ENCODE measurements at places on chromosomes 12 and 14. TPM values are rescaled to one million over a fixed set of nuclear protein-coding genes. Genes with fewer than 3 reads are reported as not detected.

- no peaks in the 10 kb centered on the region for H3K4me1 ChIP-seq
- no peak overlapping the region for H3K4me3 ChIP-seq
- no peak overlapping the region for H3K27ac ChIP-seq
- no peaks in the 10 kb centered on the region for H3K27me3 ChIP-seq
- no peaks in the 10 kb centered on the region for H3K36me3 ChIP-seq
- DNase-seq = no peak
Measured at GRCh38 chr14:29165431-29165830, 398.8 kb downstream of the FOXG1 start.

GRCh38 chr14:91019673-91020072, 40.8 kb downstream of the RPS6KA5 start:
- no peaks in the 10 kb centered on the region for H3K36me3 ChIP-seq
- no peaks in the 10 kb centered on the region for H3K27me3 ChIP-seq
- no peaks in the 10 kb centered on the region for H3K4me1 ChIP-seq
- H3K27ac ChIP-seq = no peak overlapping the region
- DNase-seq = no peak
- H3K4me3 ChIP-seq = no peak overlapping the region

GRCh38 chr14:99515301-99516155, 34.3 kb downstream of the CCNK start:
- H3K36me3 ChIP-seq = no peaks in the 10 kb centered on the region
- DNase-seq = peak; percentile 3
- no peak overlapping the region for H3K27ac ChIP-seq
- H3K4me1 ChIP-seq = peaks cover 6% of the 10 kb centered on the region
- no peak overlapping the region for H3K4me3 ChIP-seq

- H3K27me3 ChIP-seq = no peaks in the 10 kb centered on the region
- H3K4me1 ChIP-seq = peaks cover 28% of the 10 kb centered on the region
- H3K36me3 ChIP-seq = no peaks in the 10 kb centered on the region
- H3K27ac ChIP-seq = peak overlapping the region; percentile 69
- no peak overlapping the region for H3K4me3 ChIP-seq
- no peak for DNase-seq
Measured at GRCh38 chr12:85516667-85517325, 236.8 kb downstream of the ALX1 start.

- no peaks in the 10 kb centered on the region for H3K27me3 ChIP-seq
- H3K36me3 ChIP-seq = peaks cover 4% of the 10 kb centered on the region
- H3K4me1 ChIP-seq = no peaks in the 10 kb centered on the region
- H3K27ac ChIP-seq = no peak overlapping the region
Measured at GRCh38 chr14:97196336-97196735, 399.2 kb downstream of the VRK1 start.

- DNase-seq = no peak
- no peak overlapping the region for H3K27ac ChIP-seq
- H3K36me3 ChIP-seq = no peaks in the 10 kb centered on the region
- no peaks in the 10 kb centered on the region for H3K27me3 ChIP-seq
- H3K4me3 ChIP-seq = no peak overlapping the region
Measured at GRCh38 chr14:58736606-58737005, 98.8 kb downstream of the DACT1 start.

DNA sequence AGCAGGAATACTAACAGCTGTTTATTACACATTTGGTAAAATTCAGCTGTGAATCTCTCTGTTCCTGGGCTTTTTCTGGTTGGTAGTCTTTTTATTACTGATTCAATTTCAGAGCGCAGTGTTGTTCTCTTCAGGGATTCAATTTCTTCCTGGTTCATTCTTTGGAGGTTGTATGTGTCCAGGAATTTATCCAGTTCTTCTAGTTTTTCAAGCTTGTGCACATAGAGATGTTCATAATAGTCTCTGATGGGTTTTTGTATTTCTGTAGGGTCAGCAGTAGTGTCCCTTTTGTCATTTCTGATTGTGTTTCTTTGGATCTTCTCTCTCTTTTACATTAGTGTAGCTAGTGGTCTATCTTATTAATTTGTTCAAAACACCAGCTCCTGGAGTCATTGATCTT, 9.1 kb upstream of the OR6C76 start:
- DNase-seq = no peak
- no peak overlapping the region for H3K27ac ChIP-seq
- H3K36me3 ChIP-seq = no peaks in the 10 kb centered on the region
- peaks cover 20% of the 10 kb centered on the region for H3K4me1 ChIP-seq

GRCh38 chr12:131795064-131795463, 33.1 kb upstream of the MMP17 start:
- H3K4me3 ChIP-seq = no peak overlapping the region
- H3K27me3 ChIP-seq = no peaks in the 10 kb centered on the region
- peaks cover 38% of the 10 kb centered on the region for H3K4me1 ChIP-seq
- no peak for DNase-seq

GRCh38 chr14:49164074-49164473, 422.1 kb downstream of the RPS29 start:
- no peak for DNase-seq
- H3K27ac ChIP-seq = no peak overlapping the region
- H3K4me3 ChIP-seq = no peak overlapping the region
- H3K4me1 ChIP-seq = no peaks in the 10 kb centered on the region

DNA sequence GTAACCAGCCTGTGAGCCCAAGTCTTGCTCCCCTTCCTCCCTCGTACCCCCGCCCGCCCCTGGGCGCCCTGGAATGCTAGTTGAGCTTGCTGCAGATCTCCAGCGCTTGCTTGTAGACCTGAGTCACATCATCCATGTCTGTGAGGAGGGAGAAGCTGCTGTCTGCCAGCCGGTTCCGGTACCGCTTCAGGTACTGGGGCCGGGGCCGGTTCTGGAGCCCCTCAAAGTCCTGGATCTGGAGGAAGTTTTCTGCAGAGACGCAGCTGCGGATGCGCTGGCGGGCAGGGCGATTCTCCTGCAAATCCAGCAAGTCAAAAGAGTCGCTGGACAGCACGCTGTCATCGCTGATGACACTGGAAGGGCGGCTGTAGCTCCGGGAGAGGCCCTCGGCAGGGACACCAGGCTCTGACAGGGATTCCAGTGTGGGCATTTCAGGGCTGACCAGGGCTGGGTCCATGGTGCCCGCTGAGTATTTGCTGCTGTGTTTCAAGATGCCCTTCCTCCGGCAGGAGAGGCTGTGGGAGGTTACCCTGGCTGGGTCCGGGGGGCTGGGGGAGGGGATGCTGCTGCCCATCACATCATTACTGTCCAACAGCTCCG, 71.9 kb downstream of the NUAK1 start:
- no peaks in the 10 kb centered on the region for H3K27me3 ChIP-seq
- no peak for DNase-seq
- H3K27ac ChIP-seq = no peak overlapping the region
- peaks cover 28% of the 10 kb centered on the region for H3K4me1 ChIP-seq

GRCh38 chr14:93311082-93311481, 21.8 kb downstream of the BTBD7 start:
- H3K27me3 ChIP-seq = no peaks in the 10 kb centered on the region
- no peak for DNase-seq
- H3K4me1 ChIP-seq = peaks cover 18% of the 10 kb centered on the region

DNA sequence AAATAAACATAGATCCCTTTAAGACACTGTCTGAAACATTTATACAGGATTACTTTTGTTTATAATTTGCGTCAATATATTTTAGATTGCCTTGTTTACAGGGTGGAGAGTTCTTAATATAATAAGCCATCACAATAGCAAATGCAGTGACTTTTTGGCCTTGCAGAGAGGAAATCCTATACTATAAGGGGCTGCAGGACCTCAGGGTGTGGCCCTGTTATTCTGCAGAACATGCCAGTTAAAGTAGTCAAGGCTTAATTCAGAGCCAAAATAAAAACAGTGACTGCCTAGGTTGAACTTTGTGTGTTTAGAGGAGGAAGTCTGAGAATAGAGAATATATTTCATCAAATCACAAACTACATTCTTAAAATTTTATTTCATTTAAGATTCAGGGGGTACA, 381.6 kb downstream of the DUSP6 start:
- no peak for DNase-seq
- H3K27ac ChIP-seq = no peak overlapping the region
- H3K27me3 ChIP-seq = no peaks in the 10 kb centered on the region
- no peak overlapping the region for H3K4me3 ChIP-seq
- H3K4me1 ChIP-seq = no peaks in the 10 kb centered on the region

- no peak for DNase-seq
- peaks cover under 1% of the 10 kb centered on the region for H3K36me3 ChIP-seq
- peaks cover 9% of the 10 kb centered on the region for H3K27me3 ChIP-seq
- peak overlapping the region; percentile 75 for H3K4me3 ChIP-seq
- H3K27ac ChIP-seq = peak overlapping the region; percentile 86
- peaks cover 11% of the 10 kb centered on the region for H3K4me1 ChIP-seq
Measured at GRCh38 chr14:94129758-94130414, 482 bp upstream of the IFI27L2 start.

DNA sequence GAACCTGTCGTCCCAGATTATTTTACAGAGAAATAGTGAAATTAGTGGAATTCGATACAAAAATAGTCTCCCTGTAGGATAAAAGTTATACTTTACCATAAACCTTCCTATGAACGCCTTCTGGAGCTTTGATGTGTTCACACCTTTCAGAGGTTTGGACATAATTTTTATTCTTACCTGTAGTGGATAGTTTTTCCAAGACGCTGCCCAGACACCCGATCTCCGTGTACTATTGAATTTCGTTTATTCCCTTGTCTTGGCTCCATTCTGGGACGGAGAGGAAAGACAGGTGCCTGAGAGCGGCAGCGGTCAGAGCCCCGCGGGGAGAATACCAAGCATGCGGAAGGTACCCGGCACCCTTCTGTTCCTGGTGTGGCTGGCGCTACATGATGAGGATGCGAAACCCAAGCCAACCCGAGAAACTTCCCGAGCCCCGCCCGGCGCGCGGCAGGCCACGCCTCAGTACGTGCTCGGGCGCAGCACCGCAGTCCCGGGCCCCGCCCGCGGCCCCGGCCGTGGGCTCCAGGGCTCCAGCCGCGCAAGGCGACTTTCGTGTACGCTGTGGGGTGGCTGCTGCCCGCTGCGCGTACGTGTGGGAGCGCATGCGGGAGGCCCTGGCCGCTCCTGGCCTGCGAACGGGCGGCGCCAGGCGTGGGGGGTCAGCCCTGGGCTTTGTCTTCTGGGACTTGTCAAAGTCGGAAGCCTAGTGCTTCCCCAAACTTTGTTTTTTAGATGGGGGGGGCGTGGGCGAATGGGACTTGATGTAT, 11.3 kb upstream of the SNAPC1 start:
- H3K4me3 ChIP-seq = peak overlapping the region; percentile 85
- H3K36me3 ChIP-seq = peaks cover 21% of the 10 kb centered on the region
- no peaks in the 10 kb centered on the region for H3K27me3 ChIP-seq
- H3K4me1 ChIP-seq = peaks cover 62% of the 10 kb centered on the region
- peak overlapping the region; percentile 95 for H3K27ac ChIP-seq

DNA sequence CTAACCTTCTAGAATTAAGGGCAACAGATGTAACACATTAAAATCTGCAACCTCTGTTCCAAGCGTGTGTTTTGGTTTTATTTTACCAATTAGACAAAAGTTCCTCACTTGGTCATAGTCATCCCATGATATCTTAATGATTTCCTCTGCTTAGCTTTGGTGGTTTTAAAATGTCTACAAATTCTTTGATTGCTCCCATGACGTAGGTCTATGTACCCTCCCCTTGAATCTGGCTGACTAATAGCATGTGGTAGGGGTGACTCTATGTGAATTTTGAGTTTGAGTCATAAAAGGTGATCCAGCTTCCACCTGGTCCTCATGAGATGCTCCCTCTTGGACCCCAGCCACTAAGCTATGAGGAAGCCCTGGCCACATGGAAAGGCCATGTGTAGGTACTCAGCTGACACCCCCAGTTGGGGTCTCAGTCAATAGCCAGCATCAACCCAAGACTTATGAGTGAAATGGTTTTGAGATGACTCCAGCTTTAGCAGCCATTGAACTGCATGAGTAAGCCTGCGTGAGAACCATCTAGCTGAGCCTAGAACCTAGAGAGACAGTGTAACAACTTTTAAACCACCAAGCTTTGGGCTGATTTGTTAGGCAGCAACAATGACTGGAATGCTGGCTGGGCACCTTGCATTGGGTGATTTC, 247.1 kb downstream of the MSRB3 start:
- H3K27me3 ChIP-seq = no peaks in the 10 kb centered on the region
- no peak for DNase-seq
- H3K27ac ChIP-seq = no peak overlapping the region
- peaks cover 6% of the 10 kb centered on the region for H3K4me1 ChIP-seq

- peak overlapping the region; percentile 22 for H3K27ac ChIP-seq
- peaks cover 22% of the 10 kb centered on the region for H3K4me1 ChIP-seq
- no peak for DNase-seq
Measured at GRCh38 chr12:2825132-2825531, 9.7 kb downstream of the NRIP2 start.

DNA sequence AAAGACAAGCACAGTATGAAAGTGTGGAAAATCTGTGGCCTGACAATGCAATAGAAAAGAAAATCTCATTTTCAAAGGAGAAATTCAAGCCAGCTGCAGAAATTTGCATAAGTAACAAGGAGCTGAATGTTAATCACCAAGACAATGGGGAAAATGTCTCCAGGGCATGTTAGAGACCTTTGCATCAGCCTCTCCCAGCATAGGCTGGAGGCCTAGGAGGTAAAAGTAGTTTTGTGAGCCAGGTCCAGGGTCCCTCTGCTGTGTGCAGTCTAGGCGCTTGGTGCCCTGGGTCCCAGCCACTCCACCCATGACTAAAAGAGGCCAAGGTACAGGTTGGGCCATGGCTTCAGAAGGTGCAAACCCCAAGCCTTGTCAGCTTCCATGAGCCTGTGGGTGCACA, 58.3 kb downstream of the TESPA1 start:
- no peak overlapping the region for H3K27ac ChIP-seq
- peaks cover 22% of the 10 kb centered on the region for H3K4me1 ChIP-seq
- DNase-seq = no peak

DNA sequence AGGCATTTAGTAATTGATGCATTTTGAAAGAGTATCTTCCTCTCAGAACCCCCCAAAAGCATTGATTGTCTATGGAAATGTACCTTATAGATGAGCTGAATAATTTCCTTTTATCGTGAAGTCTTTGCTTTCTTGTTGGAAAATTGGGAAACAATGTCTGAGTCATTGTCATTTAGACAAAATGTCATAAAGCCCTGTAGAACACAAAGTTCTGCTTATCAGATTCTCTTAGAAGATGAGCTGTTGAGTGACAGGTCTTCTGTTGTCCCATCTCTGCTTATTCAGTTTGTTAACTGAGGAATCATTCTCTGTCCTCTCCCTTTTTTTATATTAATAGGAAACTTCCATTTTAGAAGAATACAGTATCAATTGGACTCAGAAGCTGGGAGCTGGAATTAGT, 22.9 kb downstream of the MAPKAPK5 start:
- no peaks in the 10 kb centered on the region for H3K27me3 ChIP-seq
- H3K27ac ChIP-seq = peak overlapping the region; percentile 41
- no peak overlapping the region for H3K4me3 ChIP-seq
- H3K4me1 ChIP-seq = peaks cover 57% of the 10 kb centered on the region
- peaks cover 22% of the 10 kb centered on the region for H3K36me3 ChIP-seq

The CYP27B1 gene
- 3.2 TPM for total RNA-seq

The TRPV4 gene
- 2.9 TPM for total RNA-seq

The HOXC9 gene
- not detected for total RNA-seq

The GLT1D1 gene
- 1.5 TPM for total RNA-seq

The WNT1 gene
- total RNA-seq = not detected

The INSM2 gene
- not detected for total RNA-seq

The KCNC2 gene
- not detected for total RNA-seq

The RNU4-1 gene
- total RNA-seq = 2,477 TPM

The OR6C68 gene
- total RNA-seq = not detected

The OVCH1 gene
- 0.25 TPM for total RNA-seq

The GYS2 gene
- not detected for total RNA-seq

The PRIMA1 gene
- 4.9 TPM for total RNA-seq

The LTB4R gene
- 6.9 TPM for total RNA-seq

The ARHGDIB gene
- total RNA-seq = 1.6 TPM

The COCH gene
- total RNA-seq = 9.4 TPM

The LIN7A gene
- total RNA-seq = 8.6 TPM
